ENCODE measurements at places on chromosomes 2 and 18.

- no peak for DNase-seq
Measured at GRCh38 chr2:241836292-241836691, 22.4 kb downstream of the PDCD1 start.

DNA sequence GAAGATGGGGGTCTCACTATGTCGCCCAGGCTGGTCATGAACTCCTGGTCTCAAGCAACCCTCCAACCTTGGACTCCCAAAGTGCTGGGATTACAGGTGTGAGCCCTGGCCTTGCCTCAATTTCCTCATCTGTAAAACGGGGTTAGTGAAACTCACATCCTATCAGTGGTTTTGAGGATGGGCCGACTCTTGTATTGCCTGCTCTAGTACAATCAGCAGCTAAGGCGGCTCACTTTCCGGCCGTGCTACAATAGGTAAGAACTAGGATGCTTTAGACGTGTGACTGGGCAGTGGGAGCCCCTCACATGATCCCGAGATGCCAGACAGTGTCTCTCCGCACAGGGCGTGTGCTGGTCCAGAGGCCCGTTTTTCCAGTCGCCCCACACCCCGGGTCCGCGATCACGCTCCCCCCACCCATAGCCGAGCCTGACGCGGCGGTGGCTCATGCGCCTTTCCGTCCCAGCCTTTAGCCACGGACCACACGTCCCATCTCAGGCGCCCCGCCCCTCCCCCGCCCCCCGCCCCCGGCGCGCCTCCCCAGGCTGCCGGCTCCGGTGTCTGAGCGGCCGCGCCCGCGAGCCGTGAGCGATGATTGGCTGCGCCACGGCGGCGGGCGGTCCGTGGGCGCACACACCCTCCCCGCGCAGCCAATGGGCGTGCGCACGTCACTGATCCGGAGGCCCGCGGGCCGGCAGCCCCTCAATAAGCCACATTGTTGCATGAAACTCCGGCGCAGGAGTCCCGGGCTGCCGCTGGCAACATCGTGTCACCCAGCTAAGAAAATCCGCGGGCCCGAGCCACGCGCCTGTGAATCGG, at the start of gene HK2:
Gene HK2, plus strand, starts transcription at position 710 of the 816 bp plus-strand sequence. CDS start 454 bp downstream, outside the sequence.
- peak; percentile 96 for DNase-seq

DNA sequence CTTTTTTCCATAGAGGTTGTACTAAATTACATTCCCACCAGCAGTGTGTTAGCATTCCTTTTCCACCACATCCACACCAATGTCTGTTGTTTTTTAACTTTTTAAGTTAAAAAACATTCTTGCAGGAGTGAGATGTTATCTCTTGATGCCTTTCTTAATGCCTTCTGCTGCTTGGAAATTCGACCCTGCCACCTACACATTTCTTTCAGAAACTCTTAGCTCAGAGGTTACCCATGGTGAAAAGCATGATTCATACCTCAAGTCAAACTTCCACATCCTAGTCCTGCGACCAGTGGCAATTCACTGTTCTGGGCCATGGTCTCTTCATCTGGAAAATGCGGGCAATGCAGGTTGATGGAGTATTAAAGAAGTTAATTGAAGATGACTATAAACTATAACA, 12.7 kb upstream of the HNMT start:
- DNase-seq = no peak

GRCh38 chr18:841647-842370, 29.8 kb upstream of the YES1 start:
- DNase-seq = no peak

DNA sequence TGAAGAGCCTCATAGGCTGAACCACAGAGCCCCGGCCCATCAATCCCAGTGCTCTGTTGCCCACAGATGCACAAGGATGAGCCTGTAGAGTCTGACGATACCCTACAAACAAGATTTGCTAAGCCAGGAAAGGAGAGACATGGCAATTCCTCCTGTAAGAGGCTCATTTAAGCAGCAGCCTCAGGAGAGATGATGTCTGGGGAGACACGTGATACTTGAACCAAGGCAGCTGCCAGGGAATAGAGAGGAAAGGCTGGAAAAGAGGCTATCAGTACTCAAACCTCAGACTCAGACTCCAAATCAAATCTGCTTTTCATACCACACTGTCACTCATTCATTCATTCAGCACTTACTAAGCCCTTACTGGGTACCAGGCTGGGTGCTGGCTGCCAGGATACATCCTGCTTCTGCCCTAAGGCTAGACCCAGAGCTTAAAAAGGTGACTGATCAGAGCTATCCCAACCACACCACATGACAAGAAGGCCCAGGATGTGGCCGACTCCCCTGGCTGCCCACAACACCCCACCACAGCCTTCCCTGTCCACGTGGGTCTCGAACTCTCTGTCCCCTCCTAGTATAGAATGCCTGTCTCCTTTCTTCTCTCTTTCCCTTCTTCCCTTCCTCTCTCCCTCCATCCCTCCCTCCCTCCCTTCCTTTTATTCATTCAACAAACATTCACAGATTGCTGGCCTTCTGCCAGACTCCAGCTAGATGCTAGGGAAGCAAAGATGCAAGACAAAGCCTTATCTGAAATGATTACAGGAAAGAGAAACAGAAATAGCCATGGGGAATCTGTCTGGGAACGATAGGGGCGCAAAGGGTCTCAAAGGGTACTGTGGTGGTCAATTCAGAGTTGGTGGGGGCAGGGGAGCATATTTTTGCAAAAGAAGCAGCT, 23.4 kb upstream of the KCNK3 start:
- no peak for DNase-seq

DNA sequence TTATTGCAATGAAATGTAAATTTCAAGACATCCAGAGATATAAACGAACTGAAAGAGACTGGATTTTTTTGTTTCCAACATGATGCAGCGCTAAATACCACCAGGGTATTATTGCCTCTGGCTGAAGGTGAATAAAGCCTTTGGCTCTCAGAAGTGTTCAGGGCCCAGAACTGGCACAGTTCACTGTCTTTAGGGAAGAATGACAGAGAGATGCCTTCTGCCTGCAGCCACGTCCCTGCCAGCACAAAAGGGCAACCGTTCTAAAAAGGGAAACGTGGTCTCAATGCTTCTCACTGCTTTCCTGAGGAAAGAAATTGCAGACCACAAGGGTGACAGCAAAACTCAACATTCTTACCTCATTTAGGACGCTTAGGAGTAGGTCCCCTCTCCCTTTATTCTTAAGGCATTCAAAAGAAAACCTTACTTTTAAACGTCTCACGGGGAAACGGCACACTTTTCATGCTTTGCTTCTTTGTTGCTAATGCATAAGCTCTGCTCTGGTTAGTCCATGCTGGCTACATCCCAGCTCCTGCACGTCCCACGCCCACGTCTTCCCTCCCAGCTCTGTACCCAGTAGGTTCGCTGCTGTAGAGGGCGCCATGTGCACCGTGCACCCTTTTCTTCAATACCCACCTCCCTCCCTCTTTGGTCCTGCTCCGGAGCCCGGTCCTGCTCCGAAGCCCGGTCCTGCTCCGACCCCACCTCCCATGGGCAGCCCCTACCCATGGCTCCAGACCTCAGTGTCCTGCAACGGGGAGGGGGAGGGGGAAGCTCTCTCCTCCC, 171.0 kb downstream of the HRH4 start:
- no peak for DNase-seq

GRCh38 chr2:54054271-54054670, 61.1 kb upstream of the ACYP2 start:
- no peak for DNase-seq

- no peak for DNase-seq
Measured at GRCh38 chr18:57352761-57353136, 392 bp downstream of the ST8SIA3 start.

- DNase-seq = peak; percentile 97
Measured at GRCh38 chr2:234881413-234882241, 70.2 kb upstream of the SH3BP4 start.

DNA sequence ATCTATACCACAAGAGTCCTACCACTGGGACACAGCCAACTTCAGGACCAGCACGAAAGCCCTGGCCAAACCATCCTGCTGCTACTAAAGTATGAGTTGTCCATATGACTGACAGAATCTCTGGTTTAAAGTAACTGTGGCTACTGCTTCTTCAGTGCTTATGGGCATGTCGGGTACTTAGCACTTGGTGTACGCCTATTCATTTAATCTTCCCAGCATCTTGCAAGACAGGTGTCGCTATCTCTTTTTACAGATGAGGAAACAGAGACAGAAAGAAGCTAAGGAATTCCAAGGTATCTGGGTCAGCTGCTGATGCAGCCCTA, 203.4 kb upstream of the ID2 start:
- no peak for DNase-seq

DNA sequence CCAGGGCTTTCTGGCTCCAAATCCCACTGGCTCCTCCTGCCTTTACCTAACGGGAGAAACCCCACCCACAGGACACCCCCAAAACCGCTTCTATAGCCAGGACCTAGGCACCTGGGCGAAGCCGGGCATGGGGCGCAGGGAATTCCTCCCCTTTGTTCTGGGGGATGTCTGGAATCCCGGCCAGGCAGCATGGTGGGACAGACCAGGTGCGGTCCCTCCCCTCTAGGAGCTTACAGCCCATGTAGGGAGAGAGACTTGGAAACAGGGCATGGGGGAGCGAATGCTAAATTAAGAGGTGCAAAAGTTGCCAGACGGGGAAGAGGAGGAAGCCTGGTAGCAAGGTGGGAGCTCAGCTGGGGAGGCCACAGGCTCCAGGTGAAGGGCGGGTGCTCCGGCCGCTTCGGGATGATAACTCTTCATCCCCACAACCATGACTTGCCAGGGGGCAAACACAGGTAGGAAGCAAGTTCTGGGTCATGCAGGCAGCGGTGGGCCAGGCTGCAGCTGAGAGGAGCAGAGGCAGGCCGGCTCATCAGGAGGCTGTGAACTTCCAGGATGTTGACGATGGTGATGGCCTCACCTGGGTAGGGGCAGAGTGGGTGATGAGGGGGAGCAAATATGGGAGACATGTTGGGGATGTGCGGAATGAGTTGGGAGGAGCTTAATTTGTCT, 1.3 kb downstream of the TMEM37 start:
- no peak for DNase-seq

DNA sequence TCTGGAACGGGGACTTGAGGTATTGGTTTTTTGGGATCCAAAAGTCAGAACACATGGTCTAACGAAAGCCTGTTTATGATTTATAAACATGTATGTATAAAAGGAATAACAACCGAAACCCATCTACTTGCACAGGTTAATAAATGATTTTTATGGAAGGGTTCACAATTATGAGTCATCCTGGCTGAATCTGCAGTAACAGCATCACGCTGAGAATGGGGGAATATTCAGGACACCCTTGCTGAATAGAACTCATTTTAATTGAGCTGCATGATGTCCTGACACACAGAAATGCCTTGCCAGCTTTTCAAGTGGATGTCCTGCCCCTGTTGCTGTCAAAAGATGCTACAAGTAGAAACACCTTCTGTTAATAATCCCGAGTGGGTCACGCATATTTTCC, 54.7 kb upstream of the TGFA start:
- DNase-seq = no peak

- peak; percentile 74 for DNase-seq
Measured at GRCh38 chr18:46622999-46623398, 34.0 kb downstream of the LOXHD1 start.

- no peak for DNase-seq
Measured at GRCh38 chr2:124805060-124805459, 780.0 kb downstream of the CNTNAP5 start.

- no peak for DNase-seq
Measured at GRCh38 chr18:45650321-45650720, 35.0 kb downstream of the SLC14A2 start.

DNA sequence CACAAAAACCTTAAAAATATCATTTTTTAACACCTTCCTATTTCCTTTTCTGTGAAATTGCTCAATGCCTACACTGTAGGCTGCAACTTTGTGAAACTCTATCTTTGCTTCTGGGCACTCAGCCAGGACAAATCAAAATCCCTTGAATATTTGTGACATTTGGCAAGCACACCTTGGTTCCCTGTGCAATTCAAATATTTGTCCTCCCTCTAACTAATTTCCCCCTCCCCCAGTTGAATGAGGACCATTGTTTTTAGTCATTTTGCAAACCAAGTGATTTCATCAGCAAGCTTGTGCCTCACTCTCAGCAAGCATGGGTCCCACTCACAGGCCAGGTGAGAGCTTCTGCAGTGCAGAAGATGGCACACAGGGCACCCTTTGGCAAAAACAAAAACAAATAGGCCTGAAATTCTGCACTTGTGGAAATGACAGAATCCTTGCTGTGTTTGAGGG, 541.5 kb downstream of the CNTNAP5 start:
- DNase-seq = peak; percentile 11

- peak; percentile 99 for DNase-seq
Measured at GRCh38 chr2:110768591-110768990, 36.2 kb downstream of the ACOXL start.

- DNase-seq = no peak
Measured at GRCh38 chr2:134791616-134792015, 46.8 kb upstream of the ACMSD start.

GRCh38 chr2:38293152-38293865, 83.8 kb downstream of the ATL2 start:
- no peak for DNase-seq

DNA sequence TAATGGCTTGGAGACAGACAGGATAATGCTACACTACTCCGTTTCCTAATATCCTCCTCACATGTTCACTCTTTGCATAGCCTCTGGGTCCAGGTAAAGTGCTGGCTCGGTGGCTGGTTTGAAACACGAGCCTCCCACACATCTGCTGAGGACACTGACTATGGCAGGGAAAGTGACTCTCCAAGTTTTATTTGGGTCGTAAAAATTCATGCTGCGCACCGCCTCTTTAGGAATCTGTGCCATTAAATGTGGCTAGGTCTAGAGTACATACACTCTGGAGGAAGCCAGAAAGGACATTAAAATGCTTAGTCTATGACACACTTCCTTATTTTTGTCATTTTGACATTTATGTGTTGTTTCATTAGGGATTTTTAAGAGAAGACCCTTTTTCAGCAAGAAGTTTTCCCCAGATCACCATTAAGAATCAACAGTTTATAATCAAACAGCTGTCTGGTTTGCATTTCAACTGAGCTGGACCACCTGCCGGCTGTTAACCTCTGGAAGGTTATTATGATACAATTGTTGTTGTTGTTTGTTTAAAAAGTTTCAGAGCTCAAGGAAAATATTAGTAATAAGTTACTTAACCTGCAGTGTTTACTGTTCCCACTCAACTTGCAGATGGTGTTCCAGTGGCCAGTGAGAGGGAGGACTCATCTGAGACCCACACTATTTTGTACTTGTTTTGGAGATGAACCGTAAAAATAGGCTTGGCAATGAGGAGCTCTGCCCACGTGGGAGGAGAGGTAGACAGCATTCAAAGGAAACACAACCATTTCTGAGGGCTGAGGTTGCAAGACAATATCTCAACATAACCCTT, 443.3 kb upstream of the MEIS1 start:
- DNase-seq = peak; percentile 80

GRCh38 chr2:64359892-64360657, 93.9 kb upstream of the LGALSL start:
- DNase-seq = no peak

GRCh38 chr2:171550613-171551012, 28.3 kb downstream of the CYBRD1 start:
- DNase-seq = no peak

- no peak for DNase-seq
Measured at GRCh38 chr2:33498291-33498956, 22.0 kb downstream of the RASGRP3 start.

All from DMS53 (cell line).